Left ventricle myocardium superior (tissue), 1 donor: ENCODE measurements at places on chromosomes 5 and 9. TPM values are rescaled to one million over a fixed set of nuclear protein-coding genes. Genes with fewer than 3 reads are reported as not detected.

DNA sequence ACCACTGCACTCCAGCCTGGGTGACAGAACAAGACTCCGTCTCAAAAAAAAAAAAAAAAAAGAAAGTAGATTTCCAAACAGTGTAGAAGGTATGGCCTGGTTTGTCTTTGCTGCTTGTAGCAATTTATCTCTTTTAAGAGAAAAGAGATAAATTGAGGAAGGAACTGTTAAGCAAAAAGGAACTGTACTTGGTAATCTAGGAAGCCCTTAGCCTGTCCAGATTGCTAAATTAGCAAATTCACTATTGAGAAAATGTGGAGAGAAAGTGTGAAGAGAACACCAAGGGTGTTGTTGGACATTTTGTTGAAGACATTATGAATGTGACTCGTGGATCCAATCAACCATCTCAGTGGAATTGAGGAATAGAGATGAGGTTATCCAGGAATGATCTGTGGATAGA, 13.0 kb upstream of the SUSD3 start:
- no peak for DNase-seq

GRCh38 chr5:179331591-179332375, 13.5 kb downstream of the ADAMTS2 start:
- no peak for DNase-seq

The PDLIM4 gene
- 3.8 TPM for total RNA-seq

The CD72 gene
- total RNA-seq = 0.77 TPM

The HK3 gene
- 3.7 TPM for total RNA-seq

The PCDHA3 gene
- total RNA-seq = 0.07 TPM

The JAKMIP2 gene
- 0.50 TPM for total RNA-seq
